ENCODE measurements at places on chromosomes 2 and 18.

GRCh38 chr2:157440404-157441071 is 3.4 kb downstream of the CYTIP start:
- DNase-seq: no peak

GRCh38 chr2:29213888-29214291 is 98.7 kb downstream of the CLIP4 start:
- DNase-seq: no peak

DNA sequence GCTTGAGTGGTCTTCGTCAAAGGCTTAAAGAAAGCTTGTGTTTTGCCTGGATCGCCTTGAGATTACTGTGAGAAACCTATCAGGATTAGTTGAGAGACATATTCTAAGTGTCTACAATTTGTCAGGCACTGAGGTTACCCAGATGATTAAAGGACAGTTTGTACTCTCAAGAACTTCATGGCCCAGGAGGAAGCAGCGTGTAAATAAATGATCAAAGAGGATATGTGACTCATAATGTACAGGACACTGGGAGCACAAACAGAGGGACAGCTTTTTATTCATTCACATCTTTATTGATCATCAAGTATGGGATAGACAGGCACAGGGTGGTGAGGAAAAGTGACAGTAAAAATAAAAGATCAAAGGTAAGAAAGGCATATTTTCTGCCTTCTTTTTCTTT is 152.6 kb upstream of the FSHR start:
- DNase-seq: no peak

DNA sequence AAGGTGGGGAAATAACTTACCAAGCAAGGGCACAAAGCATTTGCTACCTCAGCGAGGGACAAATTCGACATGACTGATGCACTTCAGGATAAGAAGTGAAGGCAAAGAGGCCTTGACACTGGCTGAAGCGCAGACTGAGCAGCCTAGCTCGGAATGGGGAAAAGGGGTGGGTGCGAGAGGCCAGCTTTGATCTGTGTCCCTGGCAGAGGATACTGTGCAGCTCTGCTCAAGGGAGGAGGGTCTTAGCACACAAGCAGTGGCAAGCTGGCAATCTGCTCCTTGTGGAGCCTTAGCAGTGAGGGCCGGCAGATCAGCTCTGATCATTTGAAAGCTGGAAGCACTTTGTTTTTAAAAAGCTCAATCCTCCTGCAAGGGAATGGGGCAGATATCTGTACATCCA is 222.3 kb downstream of the ZBTB7C start:
- DNase-seq: no peak

- no peak for DNase-seq
These were observed 266.3 kb downstream of the ZNF516 start for GRCh38 chr18:76228716-76229115.

GRCh38 chr2:203492965-203493364 is 42.1 kb downstream of the RAPH1 start:
- no peak for DNase-seq

GRCh38 chr18:57941841-57942489 is 102.1 kb upstream of the NEDD4L start:
- DNase-seq: no peak

DNA sequence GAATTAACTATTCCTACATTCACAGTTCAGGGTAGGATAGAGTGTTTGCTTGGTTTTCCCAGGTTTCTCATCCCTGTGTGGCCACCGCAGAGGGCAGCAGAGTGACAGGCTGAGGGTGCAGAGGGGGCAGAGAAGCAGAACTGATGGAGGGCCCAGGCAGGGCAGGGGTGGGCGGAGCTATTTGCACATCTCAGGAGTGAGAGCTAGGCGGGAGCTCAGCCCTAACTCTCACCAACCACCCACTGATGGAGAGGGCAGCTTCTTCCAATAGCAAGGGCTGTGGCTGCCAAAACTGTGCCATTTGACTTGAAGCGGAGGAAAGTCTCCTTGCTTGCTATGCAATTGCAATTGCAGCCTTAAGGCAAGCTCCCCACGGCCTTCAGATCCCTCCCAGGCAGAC is 12.0 kb upstream of the DARS1 start:
- no peak for DNase-seq

- peak; percentile 83 for DNase-seq
These were observed 70.8 kb upstream of the SMAD7 start for GRCh38 chr18:49021433-49022129.

GRCh38 chr2:230267059-230267458 is 41.5 kb downstream of the SP140 start:
- DNase-seq: no peak

GRCh38 chr2:860259-860855 is 90.3 kb upstream of the SNTG2 start:
- DNase-seq: peak; percentile 7

DNA sequence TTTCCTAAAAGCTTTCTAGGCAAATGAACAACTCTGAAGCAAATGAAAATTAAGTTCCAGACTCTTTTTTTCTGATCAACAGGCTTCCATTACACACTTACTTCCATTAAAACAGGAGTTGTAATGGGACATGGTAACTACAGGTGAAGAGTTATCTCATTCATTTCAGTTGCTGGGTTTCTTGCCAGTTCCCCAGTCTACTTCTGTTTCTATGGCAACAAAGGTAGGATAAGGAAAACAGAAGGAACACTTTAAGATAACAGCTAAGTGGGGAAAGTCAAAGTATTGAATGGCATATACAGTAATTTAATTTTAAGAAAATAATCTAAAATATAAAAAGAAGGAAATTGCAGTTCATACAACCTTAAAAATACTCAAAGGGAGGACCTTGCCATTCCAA is 25.1 kb downstream of the BAZ2B start:
- DNase-seq: no peak

DNA sequence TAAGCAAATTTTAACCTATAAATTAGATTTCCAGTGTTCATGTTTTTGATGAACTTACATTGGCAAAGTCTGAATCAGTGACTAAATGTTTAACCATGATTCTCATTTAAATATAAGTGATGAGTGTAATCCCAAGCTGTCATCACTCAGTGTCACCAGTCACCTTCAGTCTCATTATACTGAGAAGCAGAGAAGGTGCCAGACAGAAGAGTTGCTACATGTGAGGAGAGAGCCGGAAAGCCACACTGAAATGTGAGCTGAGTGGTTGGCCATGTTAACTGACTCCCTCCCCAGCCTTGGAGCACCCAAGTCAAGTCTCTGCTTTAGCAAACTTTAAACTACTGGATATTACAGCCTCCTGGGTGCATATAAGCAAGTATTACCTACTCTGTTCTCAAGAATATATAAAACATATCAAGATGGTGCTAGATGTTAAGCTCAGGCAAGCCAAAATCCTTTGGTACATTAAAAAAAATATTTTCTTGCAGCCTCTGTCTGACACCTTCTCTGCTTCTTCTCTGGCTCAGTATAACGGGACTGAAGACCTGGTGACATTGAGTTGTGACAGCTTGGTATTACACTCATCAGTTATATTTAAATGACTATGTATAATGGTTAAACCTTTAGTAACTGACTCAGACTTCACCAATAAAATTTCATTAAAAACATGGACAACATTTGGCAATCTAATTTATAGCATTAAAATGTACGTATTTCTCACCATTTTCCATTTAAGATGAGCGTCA is 75.8 kb upstream of the MAP3K20 start:
- no peak for DNase-seq

DNA sequence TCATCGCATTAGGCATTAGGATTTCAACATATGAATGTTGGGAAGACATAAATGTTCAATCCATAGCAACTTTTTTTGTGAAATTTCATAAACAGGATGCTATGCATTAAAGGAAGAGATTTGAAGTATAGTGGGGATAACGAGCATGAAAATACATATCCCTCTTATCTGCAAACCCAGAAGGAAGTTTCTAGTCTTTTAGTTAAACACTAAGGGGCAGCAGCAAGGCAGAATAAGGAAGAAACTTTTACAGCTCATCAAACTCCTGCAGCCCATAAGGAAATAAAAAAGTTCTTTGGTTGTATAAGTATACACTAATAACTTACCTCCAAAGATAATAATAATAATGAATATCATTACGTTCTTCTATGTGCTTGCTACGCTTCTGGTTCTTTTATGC is 81.5 kb downstream of the CD226 start:
- DNase-seq: no peak

- no peak for DNase-seq
These were observed 3.7 kb upstream of the ZNF638 start for GRCh38 chr2:71327916-71328315.

GRCh38 chr2:209600341-209601171 is 171.1 kb upstream of the UNC80 start:
- no peak for DNase-seq

- peak; percentile 31 for DNase-seq
These were observed 7.0 kb upstream of the NXPH2 start for GRCh38 chr2:138787053-138787666.

DNA sequence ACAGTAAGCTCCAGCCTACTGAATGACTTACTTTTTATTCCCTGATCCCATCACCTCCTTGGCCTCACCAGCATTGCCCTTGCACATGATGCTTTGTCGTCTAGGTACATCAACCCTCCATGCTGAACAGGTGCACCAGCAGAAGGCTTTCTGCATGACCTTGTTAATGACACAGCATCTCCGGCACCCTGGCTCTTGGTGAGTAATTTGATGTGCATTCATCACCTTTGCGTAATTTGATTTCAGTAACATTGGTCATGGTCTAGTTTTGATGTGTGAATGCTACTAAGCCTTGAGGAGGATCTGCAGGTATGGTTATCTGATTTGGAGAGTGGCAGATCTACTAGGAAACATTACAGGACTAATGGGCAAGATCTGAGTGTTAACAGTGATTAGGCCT is 103.6 kb downstream of the STK39 start:
- DNase-seq: no peak

DNA sequence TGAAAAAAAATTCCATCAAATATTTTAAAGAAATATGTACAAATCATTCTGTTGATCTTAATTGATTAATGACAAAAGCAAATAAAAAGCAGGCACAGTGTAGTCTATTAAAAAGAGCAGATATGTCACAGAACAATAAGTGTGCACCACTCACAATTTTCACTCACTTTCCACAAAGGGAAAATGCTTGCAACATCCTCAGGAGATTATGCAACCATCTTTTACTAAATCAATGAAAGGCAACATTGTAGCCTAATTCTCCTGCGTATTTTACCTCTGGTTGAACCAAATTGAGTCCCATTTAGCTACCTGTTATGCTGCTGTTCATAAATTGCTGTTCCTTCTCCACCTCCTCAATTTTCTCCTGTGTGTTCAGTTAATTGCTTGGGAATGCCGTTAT is 1346.8 kb upstream of the PIK3C3 start:
- no peak for DNase-seq

DNA sequence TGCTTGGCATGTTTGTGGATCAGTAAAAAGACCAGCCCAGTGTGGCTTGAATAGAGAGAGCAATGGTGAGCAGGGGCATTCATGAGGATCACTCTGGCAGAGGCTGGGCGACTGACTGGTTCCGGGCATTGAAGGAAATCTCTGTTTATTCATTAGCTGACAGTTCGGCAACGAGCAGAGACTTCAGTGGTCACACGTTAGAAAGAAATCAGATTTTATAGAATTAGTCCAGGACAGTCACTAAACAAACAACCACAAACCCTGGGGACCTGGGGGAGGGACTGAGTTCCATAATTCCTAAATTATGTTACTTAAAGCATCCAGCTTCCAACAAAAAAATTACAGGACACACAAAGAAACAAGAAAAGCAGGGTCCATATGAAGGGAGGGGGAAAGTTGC is 72.5 kb downstream of the NOL10 start:
- DNase-seq: no peak

GRCh38 chr2:220046507-220046906 is 419.1 kb downstream of the SLC4A3 start:
- no peak for DNase-seq

DNA sequence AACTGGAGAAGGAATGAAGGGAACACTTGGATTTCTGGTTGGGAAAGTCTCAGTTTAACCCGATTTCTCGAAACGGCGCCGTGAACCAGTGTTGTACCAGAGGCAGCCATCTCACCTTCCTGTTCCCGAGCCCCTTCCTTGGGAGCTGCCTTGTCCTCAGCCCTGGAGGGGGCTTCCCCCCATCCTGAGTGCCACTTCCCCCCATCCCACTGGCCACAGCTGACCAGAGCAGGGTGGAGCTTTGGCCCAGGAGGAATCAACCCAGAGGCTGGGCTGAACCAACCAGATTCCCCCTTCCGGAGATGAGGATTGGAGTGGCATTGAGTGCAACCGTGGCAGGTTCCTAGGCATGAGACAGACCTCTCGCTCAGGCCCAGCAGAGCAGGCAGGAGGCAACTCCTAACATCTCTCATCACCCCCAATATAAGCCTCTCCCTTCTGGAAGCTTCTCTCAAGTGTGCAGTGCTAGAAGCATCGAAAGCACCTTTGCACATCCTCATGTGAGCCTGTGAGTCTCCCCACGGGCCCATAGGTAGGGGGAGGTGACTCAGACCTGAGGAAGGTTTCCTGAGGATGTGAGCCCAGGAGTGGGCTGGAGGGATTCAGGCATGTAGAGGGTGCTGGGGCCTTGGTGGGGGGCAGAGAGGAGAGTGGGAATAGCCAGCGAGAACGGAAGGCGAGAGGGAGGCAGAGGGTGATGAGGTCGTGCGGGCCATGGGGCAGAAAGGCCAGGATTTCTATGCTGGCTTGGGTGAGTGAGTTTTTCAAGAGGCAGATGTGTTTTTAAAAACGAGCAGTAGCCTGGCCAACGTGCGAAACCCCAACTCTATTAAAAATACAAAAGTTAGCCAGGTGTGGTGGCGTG is 11.9 kb downstream of the NGEF start:
- DNase-seq: no peak

- DNase-seq: peak; percentile 3
These were observed 35.4 kb upstream of the LRP2 start for GRCh38 chr2:169397697-169398096.

GRCh38 chr2:595831-596592 is 81.2 kb downstream of the TMEM18 start:
- DNase-seq: no peak

GRCh38 chr2:195664528-195664927 is 7.5 kb downstream of the SLC39A10 start:
- DNase-seq: no peak

GRCh38 chr2:126790987-126791780 is 107.5 kb upstream of the TEX51 start:
- DNase-seq: no peak

- no peak for DNase-seq
These were observed 582.1 kb upstream of the SETBP1 start for GRCh38 chr18:44098551-44099098.

GRCh38 chr2:43882312-43882711 is 43.5 kb downstream of the ABCG8 start:
- no peak for DNase-seq

DNA sequence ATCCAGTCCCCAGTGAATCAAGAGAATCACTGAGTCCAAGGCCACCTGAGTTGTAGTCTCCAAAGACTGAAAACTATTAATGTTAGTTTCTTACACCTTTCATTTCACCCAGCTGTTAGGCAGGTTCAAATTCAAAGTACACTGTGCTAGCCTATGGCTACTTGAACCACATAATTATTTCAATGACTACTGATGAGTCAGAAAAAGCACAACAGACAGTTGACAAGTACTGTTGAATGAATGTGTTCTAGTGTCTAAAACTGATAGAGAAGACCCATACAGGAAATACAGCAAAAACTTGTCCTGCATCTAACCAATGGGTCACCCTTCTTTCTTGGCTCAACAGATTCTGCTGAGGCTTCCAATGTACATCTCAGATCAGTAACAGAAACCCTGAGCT is 160.9 kb downstream of the MYO5B start:
- DNase-seq: no peak

GRCh38 chr2:234189230-234189629 is 138.7 kb downstream of the SPP2 start:
- no peak for DNase-seq

Data from HCT116 (cell line).